CD14-positive monocyte (primary cell): ENCODE measurements at places on chromosomes 12 and 14. TPM values are rescaled to one million over a fixed set of nuclear protein-coding genes. Genes with fewer than 3 reads are reported as not detected.
A peak's percentile ranks its signal among the peaks of the same experiment; 100 is the strongest.

- H3K27me3 ChIP-seq, result no peaks in the 10 kb centered on the region
- H3K27ac ChIP-seq, result no peak overlapping the region
- H3K4me3 ChIP-seq, result no peak overlapping the region
- no peaks in the 10 kb centered on the region for H3K36me3 ChIP-seq
Observed at GRCh38 chr14:82449926-82450468, 916.3 kb upstream of the SEL1L start.

DNA sequence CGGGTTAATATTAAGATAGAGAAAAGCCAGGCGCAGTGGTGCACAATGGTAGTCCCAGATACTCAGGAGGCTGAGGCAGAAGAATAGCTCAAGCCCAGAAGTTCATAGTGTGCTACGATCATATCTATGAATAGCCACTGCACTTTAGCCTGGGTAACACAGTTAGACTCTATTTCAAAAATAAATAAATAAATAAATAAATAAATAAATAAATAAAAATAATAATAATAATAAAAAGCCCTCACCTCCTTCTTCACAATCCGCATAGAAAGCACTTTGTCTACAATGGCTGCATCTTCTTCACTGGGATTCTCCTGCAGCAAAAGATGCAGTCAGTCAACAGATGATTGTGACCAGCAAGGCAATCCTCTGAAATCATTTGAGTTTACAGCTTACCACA is 31.5 kb upstream of the SUPT16H start:
- no peak overlapping the region for H3K27ac ChIP-seq
- no peak overlapping the region for H3K4me3 ChIP-seq
- no peak for DNase-seq
- no peaks in the 10 kb centered on the region for H3K4me1 ChIP-seq

- H3K27me3 ChIP-seq, result no peaks in the 10 kb centered on the region
- peak overlapping the region; percentile 59 for H3K27ac ChIP-seq
- no peaks in the 10 kb centered on the region for H3K36me3 ChIP-seq
- peaks cover 30% of the 10 kb centered on the region for H3K4me1 ChIP-seq
- H3K4me3 ChIP-seq, result no peak overlapping the region
Observed at GRCh38 chr12:110224379-110225304, 56.4 kb upstream of the ATP2A2 start.

GRCh38 chr14:78612666-78613065 is 442.5 kb downstream of the NRXN3 start:
- H3K27ac ChIP-seq, result no peak overlapping the region
- no peak for DNase-seq
- H3K36me3 ChIP-seq, result no peaks in the 10 kb centered on the region

DNA sequence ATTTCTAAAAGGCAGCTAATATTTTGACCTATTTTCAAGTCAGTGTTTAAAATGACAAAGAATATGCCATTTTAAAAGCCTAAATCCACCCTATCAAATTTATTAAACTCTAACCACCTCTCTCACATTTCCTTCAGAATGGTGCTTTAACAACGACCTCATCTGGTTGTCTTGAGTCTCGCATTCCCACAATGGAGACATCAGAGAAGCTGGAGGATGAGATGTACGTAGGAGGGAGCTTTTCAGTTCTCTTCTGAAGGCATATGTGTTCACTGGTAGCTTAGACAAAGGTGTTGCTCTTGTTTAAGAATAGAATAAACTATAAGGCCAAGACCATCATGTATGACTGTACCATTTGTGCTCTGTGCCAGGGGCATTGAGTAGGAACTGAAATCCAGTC is 82.9 kb downstream of the BCL2L14 start:
- H3K36me3 ChIP-seq, result no peaks in the 10 kb centered on the region
- H3K27me3 ChIP-seq, result no peaks in the 10 kb centered on the region
- no peaks in the 10 kb centered on the region for H3K4me1 ChIP-seq
- no peak for DNase-seq

GRCh38 chr12:31526158-31526546 is 64.8 kb downstream of the DENND5B start:
- H3K27ac ChIP-seq, result no peak overlapping the region
- no peak for DNase-seq
- no peak overlapping the region for H3K4me3 ChIP-seq
- H3K27me3 ChIP-seq, result no peaks in the 10 kb centered on the region
- no peaks in the 10 kb centered on the region for H3K36me3 ChIP-seq

- peaks cover 34% of the 10 kb centered on the region for H3K4me1 ChIP-seq
- no peak overlapping the region for H3K27ac ChIP-seq
- no peaks in the 10 kb centered on the region for H3K27me3 ChIP-seq
- DNase-seq, result peak; percentile 43
- H3K4me3 ChIP-seq, result no peak overlapping the region
- no peaks in the 10 kb centered on the region for H3K36me3 ChIP-seq
Observed at GRCh38 chr12:45191239-45191638, 24.7 kb upstream of the ANO6 start.

- no peaks in the 10 kb centered on the region for H3K27me3 ChIP-seq
- H3K4me1 ChIP-seq, result no peaks in the 10 kb centered on the region
- no peak for DNase-seq
- no peak overlapping the region for H3K27ac ChIP-seq
- no peak overlapping the region for H3K4me3 ChIP-seq
- no peaks in the 10 kb centered on the region for H3K36me3 ChIP-seq
Observed at GRCh38 chr14:99551034-99551922, 52.7 kb downstream of the CCDC85C start.

GRCh38 chr14:92585981-92586937 is 72.7 kb downstream of the RIN3 start:
- H3K4me3 ChIP-seq, result no peak overlapping the region
- H3K27ac ChIP-seq, result peak overlapping the region; percentile 66
- no peaks in the 10 kb centered on the region for H3K27me3 ChIP-seq
- peaks cover 16% of the 10 kb centered on the region for H3K36me3 ChIP-seq
- peaks cover 32% of the 10 kb centered on the region for H3K4me1 ChIP-seq

GRCh38 chr14:94355191-94355794 is 32.2 kb upstream of the SERPINA6 start:
- H3K4me1 ChIP-seq, result peaks cover 2% of the 10 kb centered on the region
- DNase-seq, result peak; percentile 51
- no peaks in the 10 kb centered on the region for H3K36me3 ChIP-seq
- H3K4me3 ChIP-seq, result no peak overlapping the region
- H3K27me3 ChIP-seq, result peaks cover 21% of the 10 kb centered on the region
- no peak overlapping the region for H3K27ac ChIP-seq

DNA sequence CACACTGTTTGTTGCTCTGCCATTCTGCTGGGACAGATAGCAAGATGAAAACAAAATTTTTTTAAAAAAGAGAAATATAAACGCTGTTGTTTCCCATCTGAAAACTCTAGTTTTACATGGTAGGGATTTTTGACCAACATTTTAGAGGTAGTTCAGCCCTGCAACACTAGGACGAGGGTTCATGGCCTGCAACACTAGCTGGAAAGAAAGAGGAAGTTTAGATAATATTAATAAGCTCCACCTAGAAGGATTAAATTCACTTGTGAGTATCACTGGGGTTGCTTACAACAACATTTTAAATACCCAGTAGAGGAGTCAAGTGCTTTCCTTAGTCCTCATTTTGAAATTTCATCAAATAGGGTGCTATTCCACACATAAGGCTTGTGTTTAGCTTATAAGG is 68.2 kb downstream of the SRGAP1 start:
- H3K4me1 ChIP-seq, result peaks cover 25% of the 10 kb centered on the region
- H3K36me3 ChIP-seq, result no peaks in the 10 kb centered on the region
- no peak overlapping the region for H3K4me3 ChIP-seq
- no peaks in the 10 kb centered on the region for H3K27me3 ChIP-seq

- no peaks in the 10 kb centered on the region for H3K4me1 ChIP-seq
- no peak for DNase-seq
- no peaks in the 10 kb centered on the region for H3K36me3 ChIP-seq
- no peak overlapping the region for H3K27ac ChIP-seq
- no peaks in the 10 kb centered on the region for H3K27me3 ChIP-seq
- no peak overlapping the region for H3K4me3 ChIP-seq
Observed at GRCh38 chr14:62144863-62145262, 382.6 kb downstream of the SNAPC1 start.

GRCh38 chr14:103216399-103216798 is 93.1 kb downstream of the TNFAIP2 start:
- H3K4me1 ChIP-seq, result no peaks in the 10 kb centered on the region
- DNase-seq, result no peak
- H3K36me3 ChIP-seq, result no peaks in the 10 kb centered on the region

GRCh38 chr12:48882315-48882687 is 16.6 kb upstream of the RND1 start:
- H3K36me3 ChIP-seq, result no peaks in the 10 kb centered on the region
- H3K4me3 ChIP-seq, result no peak overlapping the region
- DNase-seq, result no peak
- H3K27me3 ChIP-seq, result peaks cover 23% of the 10 kb centered on the region
- no peak overlapping the region for H3K27ac ChIP-seq
- no peaks in the 10 kb centered on the region for H3K4me1 ChIP-seq

DNA sequence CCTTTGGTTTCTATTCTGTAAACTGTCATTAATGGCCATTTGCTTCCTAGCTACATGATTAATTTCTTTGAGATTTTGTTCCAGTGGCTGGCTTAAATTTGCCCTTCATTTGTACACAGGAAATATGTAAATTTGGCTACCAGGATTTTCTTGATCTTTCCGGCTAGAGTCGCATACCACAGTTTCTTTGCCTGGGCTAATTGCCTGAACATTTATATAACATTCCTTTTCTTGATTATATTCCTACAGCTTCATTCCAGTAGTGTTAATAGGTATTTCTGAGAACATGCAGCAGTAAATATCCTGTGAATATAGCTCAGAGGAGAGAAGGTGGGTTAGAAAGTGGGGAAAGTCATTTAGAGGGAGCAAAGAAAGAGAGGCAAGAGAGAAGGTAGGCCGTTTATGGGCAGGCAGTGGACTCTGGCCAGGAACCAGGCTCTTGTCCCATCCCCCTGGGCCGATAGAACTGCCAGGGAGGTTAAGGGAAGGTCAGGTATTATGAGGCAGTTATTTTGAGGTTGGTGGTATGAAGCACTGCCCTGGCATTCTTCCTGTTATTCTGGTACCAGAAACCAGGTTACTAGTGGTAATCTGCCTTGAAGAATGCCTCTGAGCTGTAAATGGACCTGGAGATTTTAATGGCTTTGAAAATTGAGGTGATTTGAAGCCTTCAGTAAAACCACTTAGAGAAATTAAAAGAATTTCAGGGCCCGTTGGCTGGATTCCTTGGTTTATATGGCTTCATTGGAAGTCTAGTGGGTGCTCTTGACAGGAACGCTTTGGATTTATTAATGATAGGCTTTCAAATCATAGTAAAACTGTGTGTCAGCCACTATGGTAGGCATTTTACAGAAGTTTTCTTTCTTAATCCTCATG is 4.4 kb downstream of the RNF10 start:
- peaks cover 64% of the 10 kb centered on the region for H3K4me1 ChIP-seq
- peak overlapping the region; percentile 80 for H3K27ac ChIP-seq
- DNase-seq, result peak; percentile 14
- peak overlapping the region; percentile 41 for H3K4me3 ChIP-seq
- H3K36me3 ChIP-seq, result no peaks in the 10 kb centered on the region

GRCh38 chr12:104460041-104460719 is 3.4 kb downstream of the CHST11 start:
- no peak for DNase-seq
- H3K36me3 ChIP-seq, result no peaks in the 10 kb centered on the region
- no peaks in the 10 kb centered on the region for H3K27me3 ChIP-seq
- H3K4me1 ChIP-seq, result peaks cover 58% of the 10 kb centered on the region
- H3K27ac ChIP-seq, result peak overlapping the region; percentile 52

DNA sequence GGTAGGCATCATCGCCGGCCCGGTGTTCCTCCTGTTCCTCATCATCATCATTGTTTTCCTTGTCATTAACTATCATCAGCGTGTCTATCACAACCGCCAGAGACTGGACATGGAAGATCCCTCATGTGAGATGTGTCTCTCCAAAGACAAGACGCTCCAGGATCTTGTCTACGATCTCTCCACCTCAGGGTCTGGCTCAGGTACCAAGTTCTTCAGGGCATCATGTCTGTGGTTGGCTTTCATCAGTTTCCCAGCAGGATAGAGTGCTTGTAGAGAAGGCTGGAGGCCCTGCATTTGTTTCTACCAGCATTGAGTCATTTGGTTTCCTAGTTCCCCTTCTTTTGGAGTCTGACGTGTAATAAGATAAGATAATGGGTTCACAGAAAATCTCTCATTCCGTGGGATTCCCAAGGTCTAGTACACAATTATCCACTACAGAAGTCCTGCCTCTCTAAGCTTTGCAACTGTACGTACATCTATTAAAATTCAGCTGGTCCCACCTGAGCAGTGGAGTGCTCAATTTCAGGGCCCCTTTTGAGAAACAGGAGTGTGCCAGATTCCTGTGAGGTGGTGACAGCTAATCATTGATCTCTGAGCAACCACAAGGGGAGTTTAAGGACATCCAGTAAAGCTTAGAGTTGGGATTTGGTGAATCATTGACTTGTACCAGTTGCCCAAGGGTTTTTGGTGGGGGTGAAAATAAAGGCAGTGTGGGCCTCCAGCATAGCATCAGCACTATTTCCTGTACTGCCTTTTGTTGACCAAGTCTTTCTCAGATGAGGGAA is 25.1 kb downstream of the ACVR1B start:
- H3K36me3 ChIP-seq, result peaks cover 40% of the 10 kb centered on the region
- peaks cover 77% of the 10 kb centered on the region for H3K4me1 ChIP-seq
- peak overlapping the region; percentile 73 for H3K4me3 ChIP-seq
- H3K27ac ChIP-seq, result peak overlapping the region; percentile 62
- H3K27me3 ChIP-seq, result no peaks in the 10 kb centered on the region

DNA sequence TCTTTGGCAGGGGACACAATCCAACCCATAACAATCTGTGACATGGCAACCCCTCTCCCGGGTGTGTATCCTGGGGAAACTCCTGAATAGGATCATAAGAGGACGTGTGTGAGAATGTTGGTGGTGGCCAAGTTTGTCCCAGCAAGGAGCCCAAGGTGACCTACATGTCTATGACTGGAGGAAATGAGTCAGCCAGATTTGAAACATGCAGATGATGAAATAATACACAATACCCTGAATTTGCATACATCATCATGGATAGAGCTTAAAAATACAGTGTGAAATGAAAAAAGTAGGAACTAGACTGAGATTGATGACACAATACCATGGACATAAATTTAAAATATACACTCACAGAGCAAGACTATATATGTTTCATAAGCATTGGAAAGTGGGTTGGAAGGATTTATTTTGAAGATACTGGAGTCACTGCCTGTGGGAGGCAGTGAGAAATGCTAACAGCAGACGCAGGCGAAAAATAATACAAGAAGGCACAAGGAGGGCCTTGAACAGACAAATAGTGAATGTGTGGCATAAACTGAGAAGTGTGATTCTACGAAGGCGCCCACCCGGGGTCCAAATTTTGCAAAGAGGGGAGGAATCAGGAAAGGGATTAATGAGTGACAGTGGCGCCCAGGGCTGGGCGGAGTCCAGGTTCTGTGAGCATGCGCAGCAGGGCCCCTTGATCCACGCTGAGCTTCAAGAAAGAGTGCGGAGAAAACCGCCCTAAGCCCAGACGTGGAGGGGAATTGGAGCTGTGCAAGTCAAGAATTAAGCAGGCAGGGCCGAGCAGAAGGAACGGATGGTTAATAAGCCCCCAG is 7.0 kb upstream of the MAP1LC3B2 start:
- H3K36me3 ChIP-seq, result no peaks in the 10 kb centered on the region
- peaks cover 56% of the 10 kb centered on the region for H3K4me1 ChIP-seq
- H3K27me3 ChIP-seq, result no peaks in the 10 kb centered on the region
- peak; percentile 100 for DNase-seq
- no peak overlapping the region for H3K4me3 ChIP-seq
- peak overlapping the region; percentile 97 for H3K27ac ChIP-seq

The LRP1-AS gene
- 1.5 TPM for polyA plus RNA-seq

The OR6C2 gene
- not detected in 2 replicates for polyA plus RNA-seq

The NOVA1 gene
- 0.01 TPM in 1 of 2 replicates, not detected in the other for polyA plus RNA-seq

The PROX2 gene
- polyA plus RNA-seq, result 0.03 and 0.04 TPM in 2 replicates

The KRT81 gene
- polyA plus RNA-seq, result not detected

The A2M gene
- polyA plus RNA-seq, result not detected

The FAM222A gene
- polyA plus RNA-seq, result not detected
